ENCODE measurements at places on chromosomes 4 and X. TPM values are rescaled to one million over a fixed set of nuclear protein-coding genes. Genes with fewer than 3 reads are reported as not detected.
A peak's percentile ranks its signal among the peaks of the same experiment; 100 is the strongest.

The FAM53A gene
- total RNA-seq: 4.1 TPM

The LGI2 gene
- total RNA-seq: 0.93 TPM

The IL1RAPL1 gene
- total RNA-seq: 15.5 TPM

The SLC25A43 gene
- 14.9 TPM for total RNA-seq

The ACOX3 gene
- 26.5 TPM for total RNA-seq

The CLDN22 gene
- not detected for total RNA-seq

The RAI2 gene
- not detected for total RNA-seq

The UGT2B11 gene
- not detected for total RNA-seq

The POU3F4 gene
- total RNA-seq: not detected

The SPANXN3 gene
- total RNA-seq: not detected

DNA sequence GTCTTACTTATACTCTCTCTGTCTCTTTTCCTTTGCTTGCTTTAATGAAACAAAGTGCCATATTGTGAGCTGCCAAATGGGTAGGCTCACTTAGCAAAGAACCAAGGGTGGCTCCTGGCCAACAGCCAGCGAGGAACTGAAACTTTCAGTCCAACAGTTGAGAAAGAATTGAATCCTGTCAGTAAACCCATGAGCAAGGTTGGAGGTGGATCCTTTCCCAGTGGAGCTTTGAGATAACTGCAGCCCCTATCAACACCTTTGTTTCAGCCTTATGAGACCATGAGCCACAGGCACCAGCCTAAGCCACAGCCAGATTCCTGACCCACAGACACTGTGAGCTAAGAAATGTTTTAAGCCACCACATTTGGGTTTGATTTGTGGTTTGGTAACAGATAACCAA, 362.2 kb downstream of the PDGFC start:
- no peak for DNase-seq

DNA sequence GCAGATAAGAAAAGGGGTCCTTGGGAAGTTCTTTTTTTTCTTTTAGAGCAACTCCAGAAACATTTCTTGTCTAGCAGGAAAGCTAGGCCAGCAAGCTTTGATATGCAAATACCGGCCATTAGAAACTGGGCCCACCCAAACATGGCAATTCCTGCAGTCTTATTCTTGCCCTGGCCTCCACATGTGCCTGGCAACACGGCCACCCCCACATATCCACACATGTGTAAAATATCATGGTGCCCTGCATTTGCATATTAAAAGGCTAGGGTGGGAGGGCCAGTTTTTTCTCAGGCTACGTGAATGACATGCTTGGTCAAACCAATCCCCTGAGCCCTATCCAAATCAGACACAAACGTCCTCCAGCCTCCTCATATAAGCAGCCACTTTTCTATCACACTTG, 171.7 kb upstream of the ZCCHC13 start:
- no peak for DNase-seq

- no peak for DNase-seq
Observed at GRCh38 chrX:110046001-110046400, 43.1 kb downstream of the TMEM164 start.

DNA sequence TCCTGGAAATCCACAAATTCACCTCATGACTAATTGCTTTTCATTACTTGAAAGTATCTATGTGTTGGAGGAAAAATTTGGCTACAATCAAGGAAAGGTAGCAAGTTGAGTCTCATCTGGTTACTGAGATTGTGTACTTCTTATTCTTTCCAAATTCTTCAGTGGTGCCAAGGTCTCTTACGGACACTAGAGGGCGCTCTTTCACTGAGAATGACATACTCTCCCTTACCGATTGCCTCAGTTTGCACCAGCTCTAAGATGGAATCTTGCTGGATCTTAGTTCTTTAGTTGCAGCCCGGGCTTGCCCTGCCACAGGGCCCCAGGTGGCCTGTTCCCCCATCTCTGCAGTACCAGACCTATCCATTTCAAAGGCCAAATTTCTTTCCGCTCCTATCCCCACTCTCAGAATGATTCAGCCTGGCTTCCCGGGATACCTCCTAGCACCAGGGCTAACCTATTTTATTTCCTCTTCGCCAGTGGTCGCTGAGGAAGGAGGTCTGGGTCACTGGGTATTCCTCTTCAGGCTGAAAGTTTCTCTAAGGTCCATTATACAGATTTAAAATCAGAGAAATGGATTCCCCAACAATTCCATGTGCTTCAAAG, 24.6 kb upstream of the GPR50 start:
- DNase-seq: peak; percentile 40

GRCh38 chr4:147220833-147221232, 260.1 kb upstream of the EDNRA start:
- peak; percentile 6 for DNase-seq

GRCh38 chr4:7766661-7767345, 172.9 kb downstream of the AFAP1 start:
- no peak for DNase-seq

DNA sequence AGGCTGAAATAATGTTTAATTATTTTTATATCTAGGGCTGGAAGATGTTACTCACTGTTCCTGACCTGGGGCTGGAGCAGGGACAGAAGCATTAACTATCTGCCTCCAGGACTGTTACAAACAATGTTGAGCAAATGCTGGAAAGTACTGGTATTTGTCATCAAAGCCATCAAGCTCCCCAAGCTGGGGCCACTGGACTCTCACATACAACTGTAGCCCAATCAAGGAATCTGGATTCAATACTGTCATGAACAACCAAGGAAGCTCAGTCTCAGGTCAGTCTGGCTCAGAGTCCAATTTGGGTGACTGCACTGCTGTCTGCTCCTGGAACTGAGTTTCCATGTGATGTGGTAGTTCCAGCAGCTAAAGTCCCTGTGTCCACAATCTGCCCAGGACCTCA, 50.4 kb downstream of the APOO start:
- DNase-seq: no peak

DNA sequence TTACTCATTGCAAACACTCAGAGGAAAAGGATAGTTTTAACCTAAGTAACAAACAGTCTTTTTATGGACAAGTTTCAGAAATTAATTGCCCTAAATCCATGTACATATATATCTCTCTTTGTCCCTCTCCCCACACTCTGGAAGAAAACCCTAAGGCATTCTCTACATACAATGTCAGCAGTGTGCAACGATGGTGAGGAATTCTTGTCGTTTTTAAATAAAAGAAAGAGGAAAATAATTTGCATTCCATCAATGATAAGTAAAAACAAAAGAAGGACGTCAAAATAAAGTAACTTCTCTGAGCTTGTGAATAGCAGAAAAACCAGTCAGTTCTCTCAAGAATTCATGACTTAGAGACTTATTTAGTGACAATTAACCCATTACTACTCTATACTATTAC, 550.5 kb upstream of the DIPK2B start:
- no peak for DNase-seq

DNA sequence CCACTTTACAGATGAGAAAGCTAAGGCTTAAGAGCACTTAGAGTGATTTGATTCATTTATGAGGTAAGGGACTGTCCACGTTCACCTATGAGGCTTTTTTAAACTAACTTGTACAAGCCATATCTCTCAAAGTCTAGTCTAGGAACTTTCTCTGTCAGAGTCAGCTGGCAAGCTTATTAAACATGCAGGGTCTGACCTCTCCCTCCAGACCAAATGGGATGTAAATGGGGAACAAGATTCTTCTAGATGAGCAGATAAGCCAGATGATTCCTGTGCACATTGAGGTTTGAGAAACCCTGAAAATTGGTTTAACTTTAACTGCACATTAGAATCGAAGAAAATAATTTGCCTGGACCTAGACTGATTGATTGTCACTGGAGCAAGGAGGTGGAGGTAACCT, 160.0 kb upstream of the SPRY1 start:
- no peak for DNase-seq

DNA sequence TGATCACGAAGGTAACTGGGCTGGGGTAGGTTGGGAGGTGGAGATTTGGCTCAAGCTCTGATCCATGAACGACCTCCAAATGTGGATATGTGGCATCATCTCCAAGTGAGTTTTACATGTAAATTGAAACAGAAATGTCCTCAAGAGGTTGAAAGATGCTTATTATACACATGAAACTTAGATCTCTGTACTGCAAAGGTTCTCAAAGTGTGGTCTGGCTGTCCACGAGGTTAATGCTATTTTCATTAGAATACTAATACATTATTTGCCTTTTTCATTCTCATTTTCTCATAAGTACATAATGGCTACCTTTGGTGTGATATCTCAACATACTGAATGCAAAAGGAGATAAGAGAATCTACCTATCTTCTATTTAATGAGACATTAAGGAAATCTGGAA, 198.2 kb downstream of the RASL11B start:
- no peak for DNase-seq

DNA sequence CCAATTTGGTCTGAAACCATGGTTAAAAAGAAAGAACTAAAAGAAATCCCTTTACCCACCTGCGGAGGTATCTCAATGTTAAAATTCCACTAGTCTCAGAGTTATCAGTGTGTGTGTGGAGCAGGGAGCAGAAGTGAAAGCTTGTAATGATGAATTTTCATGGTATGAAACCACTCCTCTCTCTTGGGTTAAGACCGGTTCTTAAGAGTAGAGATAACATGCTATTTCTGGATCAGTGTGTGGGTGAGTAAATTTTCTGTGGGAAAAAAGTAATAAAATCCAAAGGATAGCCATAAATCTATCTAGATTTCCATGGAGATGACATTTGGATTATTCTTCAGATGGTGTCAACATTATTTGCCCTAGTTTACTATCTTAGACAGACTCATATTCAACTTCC, 3.2 kb downstream of the FGF13 start:
- no peak for DNase-seq

DNA sequence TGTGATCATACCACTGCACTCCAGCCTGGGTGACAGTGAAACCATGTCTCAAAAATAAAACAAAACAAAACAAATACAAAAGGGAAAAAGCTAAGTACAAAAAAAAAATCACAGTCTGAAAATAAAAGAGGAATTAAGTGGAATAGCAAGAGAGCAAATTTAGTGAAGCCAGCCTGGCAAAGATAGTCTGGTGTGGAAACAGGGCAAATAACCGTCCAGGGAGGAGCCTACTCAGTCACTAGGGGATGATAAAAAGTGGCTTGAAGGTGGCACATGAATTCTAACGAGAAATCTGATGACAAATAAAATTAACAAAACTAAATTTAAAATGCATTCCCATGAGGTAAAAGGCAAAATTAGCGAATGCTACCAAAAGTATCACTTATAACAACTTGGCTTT, 8.2 kb downstream of the PDGFC start:
- no peak for DNase-seq

DNA sequence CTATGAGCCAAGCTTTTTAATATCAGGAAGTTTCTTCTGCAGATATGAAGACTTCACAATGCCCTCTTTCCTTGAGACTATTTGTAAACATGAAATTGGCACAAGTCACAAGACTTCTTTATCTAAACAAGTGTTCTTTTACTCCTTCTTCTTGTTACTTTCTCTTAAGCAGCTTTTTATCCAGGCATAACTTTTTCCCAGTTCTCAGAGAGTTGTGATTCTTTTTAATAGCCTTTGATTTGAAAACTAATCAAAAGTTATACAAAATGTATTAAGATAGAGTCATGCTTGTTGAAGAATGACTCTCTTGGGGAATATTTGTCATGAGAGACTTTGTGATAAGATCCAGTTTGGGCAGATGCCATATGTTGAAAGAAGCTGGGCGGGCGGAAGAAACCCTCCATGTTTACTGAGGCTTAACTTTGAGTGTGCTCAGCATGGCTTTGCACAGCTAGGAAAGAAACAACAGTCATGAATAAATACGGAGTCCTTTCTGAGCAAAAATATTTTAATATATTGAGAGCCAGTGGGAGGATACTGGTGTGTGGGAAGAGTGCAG, 39.3 kb downstream of the SYTL5 start:
- DNase-seq: peak; percentile 10

DNA sequence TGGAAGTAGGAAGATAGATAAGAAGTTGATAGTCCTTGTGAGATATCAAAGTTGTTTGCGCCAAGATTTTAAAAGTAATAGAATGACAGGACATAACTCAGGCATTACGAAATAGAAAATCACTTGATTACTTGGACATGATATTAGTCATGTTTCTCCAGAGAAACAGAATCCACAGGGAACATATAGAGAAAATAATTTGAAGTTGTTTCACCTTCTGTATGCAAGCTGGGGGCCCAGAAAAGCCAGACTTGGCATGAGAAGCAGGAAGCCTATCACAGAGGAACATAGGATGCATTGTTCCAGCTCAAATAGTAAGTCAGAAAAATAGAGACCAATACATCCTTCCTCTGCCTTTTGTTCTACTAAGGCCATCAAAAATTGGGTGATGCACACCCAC, 715.9 kb downstream of the TECRL start:
- no peak for DNase-seq

GRCh38 chr4:7632341-7632740, 197.6 kb upstream of the PSAPL1 start:
- DNase-seq: no peak

DNA sequence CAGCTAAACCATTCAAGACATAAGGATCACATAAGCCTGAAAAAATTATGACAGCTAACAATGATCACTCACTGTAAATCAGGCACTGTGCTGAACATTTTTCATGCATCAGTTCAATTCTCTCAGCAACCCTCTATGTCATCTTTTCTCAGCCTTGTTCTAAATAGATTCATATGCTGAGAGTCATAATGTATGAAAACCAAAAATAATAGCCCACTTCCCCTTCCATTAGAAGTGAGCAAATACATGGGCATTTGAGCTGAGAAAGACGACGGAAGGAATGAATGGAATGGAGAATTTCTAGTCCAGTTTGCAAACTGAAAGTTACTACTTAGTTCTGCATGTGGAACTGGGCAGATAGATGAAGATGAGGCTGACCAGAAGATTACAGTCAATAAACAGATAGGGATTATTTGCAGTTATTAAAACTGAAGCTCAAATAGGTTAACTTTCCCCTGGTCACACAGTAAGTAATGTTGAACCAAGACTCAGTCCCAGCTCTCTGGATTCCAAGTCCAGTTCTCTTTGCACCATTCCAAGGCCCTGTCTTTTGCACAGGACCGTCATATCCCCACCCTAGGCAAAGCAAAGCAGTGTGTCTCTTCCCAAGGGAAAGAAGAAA, 1.6 kb upstream of the SH3RF1 start:
- DNase-seq: no peak

DNA sequence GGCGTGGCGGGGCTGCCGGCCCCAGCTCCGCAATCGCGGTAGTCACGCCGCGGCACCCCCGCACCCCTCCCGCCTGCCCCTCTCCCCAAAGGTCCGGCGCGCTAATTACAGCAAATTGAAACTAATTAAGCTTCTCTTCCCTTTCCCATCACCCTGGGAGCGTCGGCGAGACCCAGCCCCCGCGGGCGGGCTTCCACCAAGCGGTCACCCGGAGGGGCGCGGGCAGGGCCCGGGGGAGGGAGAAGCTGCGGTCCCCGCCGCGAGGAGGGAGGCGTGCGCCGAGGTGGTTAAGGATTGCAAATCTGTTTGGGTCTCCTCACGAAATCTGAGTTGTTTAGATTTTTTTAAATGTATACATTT, 13.1 kb downstream of the ARX start:
- DNase-seq: no peak

GRCh38 chr4:162699629-162700028, 467.1 kb downstream of the NAF1 start:
- DNase-seq: no peak

GRCh38 chr4:3483471-3483921, 20.4 kb downstream of the DOK7 start:
- peak; percentile 79 for DNase-seq

Measured in A172 (cell line).